Cerebellum (tissue), 4 donors: ENCODE measurements at places on chromosomes 7 and 10. TPM values are rescaled to one million over a fixed set of nuclear protein-coding genes. Genes with fewer than 3 reads are reported as not detected.

DNA sequence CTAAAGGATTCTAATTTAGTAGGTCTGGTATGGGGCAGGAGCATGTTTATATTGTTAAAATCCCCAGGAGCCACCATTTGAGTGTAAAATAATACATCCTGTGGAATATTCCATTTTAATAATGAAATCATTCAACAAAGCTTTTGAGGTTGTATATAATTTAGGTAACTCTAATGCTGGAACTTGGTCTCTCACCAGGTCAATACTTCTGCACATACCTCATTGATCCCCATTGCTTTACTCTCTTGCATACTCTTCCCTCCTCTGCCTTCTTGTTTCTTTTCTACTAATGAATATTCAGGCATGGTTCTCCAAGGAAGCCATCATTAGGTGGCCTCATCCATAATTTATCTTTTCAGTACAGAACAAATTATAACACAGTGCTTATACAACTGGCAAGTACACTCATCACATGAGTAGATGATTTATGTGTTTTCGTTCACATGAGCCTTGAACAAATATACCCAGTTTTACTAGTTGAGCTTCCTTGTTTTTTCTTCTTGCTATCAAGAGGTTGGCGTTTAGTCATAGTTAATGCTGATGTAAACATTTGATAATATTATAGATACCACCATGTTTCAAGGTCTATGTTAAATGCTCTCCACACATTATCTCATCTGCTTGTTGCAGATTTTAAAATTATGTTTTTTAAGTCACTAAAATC lies 7.2 kb downstream of the PALS2 start:
- no peak for DNase-seq

DNA sequence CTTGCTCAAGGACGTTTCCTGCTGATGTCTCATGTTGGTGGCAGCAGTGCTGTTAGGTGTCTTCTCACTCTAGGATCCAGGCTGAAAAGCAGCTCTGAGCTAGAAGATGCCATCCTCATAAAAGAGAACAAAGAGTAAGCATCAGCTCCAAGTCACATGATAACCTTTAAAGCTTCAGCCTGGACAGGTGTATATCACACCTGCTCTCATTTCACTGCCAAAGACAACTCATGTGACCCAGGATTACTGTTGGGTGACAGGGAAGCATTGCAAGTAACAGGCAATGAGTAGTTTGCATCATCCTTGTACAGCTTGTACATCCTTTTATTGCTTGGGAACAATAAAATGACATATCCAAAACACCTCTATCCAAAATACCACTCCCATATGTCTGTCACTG lies 423.4 kb upstream of the DPP6 start:
- peak; percentile 51 for DNase-seq

DNA sequence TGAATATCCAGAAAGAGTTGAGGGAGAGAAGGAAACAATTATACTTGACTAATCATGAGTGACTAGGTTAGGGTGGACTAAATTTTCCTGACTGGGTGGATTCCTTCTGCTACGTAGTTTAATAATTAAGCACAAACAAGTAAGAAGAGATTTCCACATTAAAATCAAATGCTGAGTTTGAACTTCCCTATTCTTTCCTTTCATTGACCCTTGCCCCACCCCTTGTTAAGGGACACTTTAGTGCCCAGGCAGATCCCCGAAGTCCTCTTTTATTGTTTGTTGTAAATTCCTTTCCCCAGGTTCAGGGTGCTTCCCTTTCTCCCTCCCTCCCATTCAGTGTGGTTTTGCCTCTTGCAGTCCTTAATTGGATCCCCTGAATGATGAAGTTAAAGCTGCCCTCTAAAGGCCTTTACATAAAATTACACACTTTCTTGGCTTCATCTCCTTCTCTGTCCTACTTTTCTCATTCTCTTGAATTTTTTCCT lies 8.8 kb upstream of the SPAM1 start:
- DNase-seq: peak; percentile 1

GRCh38 chr7:113550966-113551365 lies 367.8 kb downstream of the PPP1R3A start:
- no peak for DNase-seq

DNA sequence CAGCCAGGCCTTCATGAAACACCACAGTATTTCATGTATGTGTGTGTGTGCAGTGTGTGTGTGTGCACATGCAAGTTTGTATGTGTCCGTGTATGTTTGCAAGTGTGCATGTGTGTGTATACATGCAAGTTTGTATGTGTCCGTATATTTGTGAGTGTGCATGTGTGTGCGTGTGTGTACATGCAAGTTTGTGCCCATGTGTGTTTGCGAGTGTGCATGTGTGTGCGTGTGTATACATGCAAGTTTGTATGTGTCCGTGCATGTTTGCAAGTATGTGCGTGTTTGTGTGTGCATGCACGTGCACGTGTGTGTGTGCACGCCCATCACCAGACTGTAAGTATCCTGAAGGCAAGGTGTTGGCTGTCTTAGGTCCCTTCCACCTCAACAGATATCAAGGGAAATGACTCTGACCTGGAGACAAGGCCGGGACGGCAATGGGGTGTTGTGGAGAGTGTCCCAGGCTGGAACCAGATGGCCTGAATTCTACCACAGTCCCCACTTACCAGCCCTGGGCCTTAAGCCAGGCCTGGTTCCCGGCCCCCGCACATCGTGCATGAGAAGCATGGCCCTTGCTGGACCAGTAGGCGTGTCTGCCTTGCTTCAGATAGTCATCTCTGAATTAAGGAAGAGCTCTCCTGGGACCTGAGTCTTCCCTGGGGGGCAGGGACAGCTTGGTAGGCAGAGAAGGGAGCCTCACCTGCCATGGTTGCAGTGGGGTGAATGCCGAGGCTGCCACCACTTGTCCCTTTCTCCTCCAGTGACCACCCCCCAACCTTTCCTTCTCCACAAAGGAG lies 140.0 kb downstream of the GRK5 start:
- no peak for DNase-seq

DNA sequence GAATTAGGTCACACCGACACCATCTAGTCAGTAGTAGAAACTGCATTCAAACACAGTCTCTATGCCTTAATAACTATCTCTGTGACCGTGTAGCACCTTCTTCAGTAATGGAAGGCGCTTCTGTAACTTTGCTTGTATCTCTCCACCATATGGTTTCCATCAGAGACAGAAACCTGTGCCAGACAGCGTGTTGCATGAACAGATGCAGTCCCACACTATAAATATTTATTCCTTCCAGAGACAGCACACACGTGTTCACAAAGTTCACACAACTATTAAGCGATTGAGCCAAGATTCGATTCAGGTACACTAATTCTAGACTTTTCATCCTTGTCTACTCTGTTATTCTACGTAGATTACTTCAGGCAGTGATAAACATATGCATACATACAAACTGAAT lies 873.9 kb upstream of the MBL2 start:
- no peak for DNase-seq

- no peak for DNase-seq
Measured at GRCh38 chr10:92847202-92847864, 987 bp upstream of the EXOC6 start.

DNA sequence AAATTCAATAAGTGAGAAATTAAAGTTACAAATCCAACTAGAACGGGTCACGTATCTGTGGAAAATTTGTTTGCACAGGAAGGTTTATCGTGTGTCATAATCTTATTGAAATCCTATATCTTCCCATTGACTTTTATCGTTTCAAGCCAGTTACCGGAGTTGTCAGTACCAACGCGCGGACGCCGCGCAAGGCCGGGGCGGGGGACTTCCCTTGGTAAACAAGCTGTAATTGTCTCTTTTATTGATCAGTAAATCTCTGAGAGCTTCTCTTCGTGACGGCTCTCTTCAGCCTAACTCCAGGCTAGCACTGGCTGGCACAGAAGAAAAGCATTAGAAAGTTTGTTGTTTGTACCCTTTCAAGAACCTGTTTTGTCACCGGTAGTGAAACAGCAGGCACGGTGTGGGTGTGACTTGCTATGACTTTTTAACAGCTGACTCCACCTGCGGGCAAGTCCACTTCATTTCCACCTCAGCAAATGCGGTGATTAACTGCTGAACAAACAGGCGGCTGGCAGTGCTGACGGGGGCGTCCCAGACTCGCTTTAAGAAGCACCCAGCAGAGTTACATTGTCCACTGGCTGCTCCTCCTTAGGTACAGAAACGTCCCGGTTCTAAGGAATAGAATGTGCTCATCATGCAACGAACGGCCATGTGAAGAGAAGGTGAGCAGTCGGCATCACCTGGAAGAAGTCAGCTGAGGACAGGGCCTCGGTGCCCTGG lies 215.8 kb downstream of the MAD1L1 start:
- no peak for DNase-seq

DNA sequence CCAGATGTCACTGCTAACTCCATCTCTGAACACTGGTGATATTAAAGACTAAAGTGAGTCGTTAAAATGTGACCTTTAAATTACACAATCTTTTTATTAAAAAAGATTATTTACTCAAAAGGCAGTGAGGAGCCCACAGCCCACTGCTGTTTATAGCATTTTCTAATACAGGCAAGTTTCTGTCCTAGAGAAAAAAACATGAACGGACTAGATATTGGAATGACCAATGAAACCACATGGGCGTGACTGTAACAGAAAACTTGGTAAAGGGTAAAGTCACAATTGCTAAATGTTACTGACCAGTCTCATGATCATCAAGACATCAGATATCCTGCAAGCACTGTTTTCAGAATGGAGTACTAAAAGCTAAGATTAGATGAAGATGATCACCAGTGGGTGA lies 78.7 kb downstream of the FEZF1 start:
- DNase-seq: no peak

- no peak for DNase-seq
Measured at GRCh38 chr10:114223066-114223465, 16.0 kb upstream of the VWA2 start.

DNA sequence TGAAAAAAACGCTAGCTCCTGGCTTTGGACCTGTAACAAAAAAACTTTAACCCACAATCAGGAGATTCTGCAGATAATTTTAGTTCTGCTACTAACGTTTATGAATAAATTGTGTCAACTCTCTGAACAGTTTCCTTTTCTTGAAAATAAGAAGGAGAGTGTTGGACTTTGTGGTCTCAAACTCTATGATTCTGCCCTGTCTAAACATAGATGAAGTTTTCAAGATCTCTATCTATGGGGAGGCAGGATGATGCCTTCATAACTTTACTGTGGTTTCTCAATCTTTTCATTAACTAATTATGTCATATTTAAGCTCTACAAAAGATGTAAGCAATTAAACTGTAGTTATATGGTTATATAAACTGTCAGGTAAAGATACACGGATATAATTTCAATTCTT lies 162.0 kb downstream of the REEP3 start:
- DNase-seq: no peak

DNA sequence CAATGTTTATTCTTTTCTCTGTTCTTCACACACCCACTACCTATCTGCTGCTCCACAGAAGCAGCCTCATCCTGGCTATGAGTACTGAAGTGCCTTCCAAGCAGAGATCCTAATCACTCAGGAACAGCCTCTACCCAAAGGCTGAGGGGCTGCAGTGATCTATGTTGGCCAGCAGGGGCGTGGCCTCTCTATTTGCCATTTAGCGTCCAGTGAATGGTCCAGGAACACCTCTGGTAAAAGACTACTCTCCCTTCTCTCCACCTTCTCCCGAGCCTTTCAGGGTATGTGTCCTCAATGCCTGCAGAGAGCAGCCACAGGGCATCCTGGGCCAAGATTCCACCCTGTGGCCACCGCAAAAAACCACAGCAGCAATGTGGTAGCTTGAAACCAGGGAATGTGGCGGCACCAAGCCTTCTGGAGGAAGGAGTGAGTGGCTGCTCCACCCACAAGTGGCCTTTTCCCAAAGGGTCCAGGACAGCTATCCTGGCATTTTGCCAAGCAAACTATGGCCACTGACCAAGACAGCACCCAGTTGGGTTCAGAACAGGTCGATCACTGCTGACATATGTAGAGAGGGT lies 70.9 kb downstream of the SYPL1 start:
- peak; percentile 53 for DNase-seq

- DNase-seq: no peak
Measured at GRCh38 chr10:129814681-129815646, 149.1 kb downstream of the EBF3 start.

The AMPH gene
- 42.5 TPM for total RNA-seq

The KAZALD1 gene
- 1.3 TPM for total RNA-seq

The CYP26C1 gene
- total RNA-seq: 9.5 TPM

The ERV3-1 gene
- 52.9 TPM for total RNA-seq

The ASB10 gene
- total RNA-seq: not detected
